ENCODE measurements at places on chromosomes 11 and 22.

DNA sequence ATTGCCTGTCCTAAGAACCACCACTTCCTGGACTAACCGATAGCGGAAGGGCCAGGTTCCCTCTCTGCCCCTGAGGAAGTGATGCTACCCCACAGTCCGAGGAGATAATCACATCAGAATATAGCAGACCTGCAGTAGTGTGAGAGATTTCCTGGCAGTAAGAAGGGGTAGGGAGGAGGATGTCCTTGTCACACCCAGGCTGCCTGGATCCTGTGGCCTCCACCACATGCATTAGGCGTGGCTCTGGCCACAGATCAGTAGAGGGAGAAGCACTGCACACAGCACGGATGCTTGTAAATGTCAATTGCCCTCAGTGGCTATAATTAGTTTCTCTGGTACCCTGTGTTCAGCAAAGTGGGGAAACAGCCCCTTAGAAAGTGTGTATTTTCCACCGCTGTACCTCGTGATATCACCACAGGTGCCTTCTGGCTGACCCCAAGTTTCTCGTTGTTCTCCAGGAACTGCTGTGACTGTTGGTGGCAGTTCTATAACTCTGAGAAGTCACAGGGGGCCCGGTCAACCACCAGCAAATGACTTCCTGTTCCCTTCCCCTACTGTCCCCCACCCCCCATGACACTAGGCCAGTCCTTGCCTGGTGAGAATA, 61.8 kb downstream of the UBASH3B start:
- DNase-seq: no peak

DNA sequence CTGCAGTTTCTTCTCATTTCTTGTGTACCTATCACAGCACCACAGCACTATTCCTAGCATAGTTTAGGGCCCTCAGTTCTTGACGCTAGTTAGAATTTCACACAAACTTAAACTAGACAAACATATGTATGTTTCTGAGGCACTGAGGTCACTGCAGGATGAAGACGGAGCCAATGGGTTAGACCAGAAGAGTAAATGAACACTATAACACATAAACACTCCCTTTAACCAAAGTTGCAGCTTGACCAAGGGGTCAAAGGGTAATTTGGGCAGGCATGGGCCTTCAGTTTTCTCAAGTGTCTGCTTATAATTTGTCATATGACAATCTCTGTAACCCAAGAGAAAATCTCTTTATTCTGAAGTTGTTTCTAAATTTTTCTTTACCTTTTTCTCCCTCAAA, 12.9 kb upstream of the HBE1 start:
- DNase-seq: no peak

GRCh38 chr11:134358165-134358855, 26.5 kb downstream of the GLB1L2 start:
- no peak for DNase-seq

- DNase-seq: no peak
Measured at GRCh38 chr11:118450451-118450850, 14.2 kb downstream of the KMT2A start.

GRCh38 chr11:76107971-76108370, 98.3 kb downstream of the WNT11 start:
- no peak for DNase-seq

DNA sequence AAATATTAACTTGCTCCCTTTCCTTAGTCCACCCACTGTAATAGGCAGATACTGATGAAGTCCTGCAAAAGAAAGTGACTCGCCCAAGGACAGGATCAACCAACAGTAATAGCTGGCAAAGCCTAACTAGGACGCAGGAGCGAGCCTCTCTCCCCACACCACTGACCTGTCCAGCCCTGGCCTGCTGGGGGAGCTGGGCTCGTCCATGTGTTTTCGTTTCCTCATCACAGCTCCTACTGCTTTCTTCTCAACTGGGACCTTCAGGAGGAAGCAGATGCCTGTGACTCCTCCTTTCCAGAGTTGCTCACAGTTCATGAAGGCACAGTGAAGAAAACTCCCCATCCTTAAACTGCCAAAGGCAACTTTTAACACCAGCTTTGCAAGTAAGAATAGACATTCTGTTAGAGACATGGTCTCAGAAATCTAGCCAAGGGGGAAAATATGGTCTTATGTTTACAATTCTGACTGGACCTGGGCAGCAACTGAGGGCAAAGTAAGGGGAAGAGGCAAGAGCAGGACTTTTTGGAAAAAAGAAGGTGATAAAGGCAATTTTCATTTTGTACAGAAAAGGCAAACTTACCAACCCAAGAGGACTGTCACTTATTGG, 11.6 kb upstream of the GPHA2 start:
- DNase-seq: peak; percentile 25

- DNase-seq: no peak
Measured at GRCh38 chr11:2102132-2102882, 36.9 kb downstream of the IGF2 start.

GRCh38 chr11:65698205-65698604, 13.8 kb upstream of the KAT5 start:
- DNase-seq: no peak

- DNase-seq: no peak
Measured at GRCh38 chr11:126476977-126477376, 121.5 kb downstream of the ST3GAL4 start.

DNA sequence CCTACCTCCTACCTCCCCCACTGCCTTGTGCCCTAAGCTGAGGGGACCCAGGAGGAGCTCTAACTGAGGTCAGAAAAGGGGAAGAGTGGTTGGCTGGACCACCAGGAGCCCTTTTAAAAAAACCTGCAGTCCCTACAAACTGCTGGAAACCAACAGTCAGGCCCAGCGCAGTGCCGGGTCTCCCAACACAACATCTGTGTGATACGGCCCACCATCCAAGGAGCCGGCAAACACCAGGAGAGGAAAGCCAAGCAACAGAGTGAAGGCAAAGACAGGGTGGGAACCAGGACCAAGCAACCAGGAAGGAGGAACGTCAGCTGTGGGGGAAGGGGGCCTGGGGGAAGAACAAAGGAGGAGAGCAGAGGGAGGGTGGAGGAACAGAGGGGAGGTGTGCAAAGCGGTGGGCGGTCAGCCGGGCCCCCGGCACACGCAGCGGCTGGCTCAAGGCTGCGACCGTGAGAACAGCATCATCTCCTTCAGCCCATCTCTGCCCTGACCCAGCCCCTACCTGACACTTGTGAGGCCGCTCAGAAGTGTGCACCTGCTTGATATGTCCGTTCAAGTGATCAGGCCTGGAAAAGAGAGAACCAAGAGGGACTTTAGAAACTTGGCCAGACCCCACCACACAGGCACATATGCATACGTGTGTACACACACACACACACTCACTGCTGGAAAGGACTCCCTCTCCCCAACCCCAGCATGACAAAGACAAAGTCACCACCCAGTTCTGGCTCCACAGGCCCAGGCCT, 3.6 kb downstream of the PATZ1 start:
- no peak for DNase-seq

GRCh38 chr11:82775736-82776346, 42.2 kb upstream of the FAM181B start:
- DNase-seq: peak; percentile 66

- DNase-seq: no peak
Measured at GRCh38 chr11:63765688-63766241, 2.8 kb downstream of the ZFTA start.

DNA sequence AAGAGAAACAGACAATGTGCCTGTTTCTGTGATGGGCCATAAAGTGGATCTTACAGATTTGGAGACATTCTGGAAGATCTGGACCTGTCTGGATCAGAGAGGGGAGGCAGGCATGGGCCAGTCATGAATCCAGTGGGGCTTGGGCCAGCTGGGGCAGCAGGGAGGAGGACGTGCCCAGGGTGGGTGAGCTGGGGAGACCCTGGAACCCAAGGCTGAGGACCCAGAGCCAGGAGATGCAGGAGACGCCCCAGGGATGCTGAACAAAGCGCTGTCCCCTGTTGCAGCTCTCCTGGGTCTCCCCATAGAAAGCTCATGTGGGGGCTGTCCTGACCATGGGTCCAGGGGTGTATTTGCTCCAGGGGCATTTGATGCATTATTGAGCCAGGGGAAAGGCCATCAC, 1.5 kb upstream of the APOBEC3A start:
- DNase-seq: no peak

GRCh38 chr11:44450295-44450932, 115.0 kb upstream of the CD82 start:
- DNase-seq: no peak

DNA sequence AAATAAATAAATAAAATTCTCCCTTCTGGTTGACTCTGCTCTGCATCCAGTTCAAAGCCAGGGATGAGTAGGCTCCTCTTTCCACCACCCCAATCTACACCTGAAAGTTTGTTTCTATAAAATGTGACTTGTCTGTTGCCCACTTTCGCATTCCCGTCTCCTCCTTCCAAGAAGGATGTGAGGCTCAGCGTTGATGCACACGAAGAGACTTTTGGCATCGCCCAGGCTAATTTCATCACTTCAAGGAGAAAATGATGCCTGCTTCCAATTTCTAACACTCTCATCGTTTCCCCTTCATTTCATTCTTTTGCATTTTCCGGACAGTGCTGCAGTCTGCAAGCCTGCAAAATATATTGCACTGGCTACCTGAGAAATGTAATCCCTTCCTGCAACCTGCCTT, 3.9 kb downstream of the MPPED1 start:
- no peak for DNase-seq

- DNase-seq: no peak
Measured at GRCh38 chr11:13861411-13861810, 101.1 kb upstream of the SPON1 start.

DNA sequence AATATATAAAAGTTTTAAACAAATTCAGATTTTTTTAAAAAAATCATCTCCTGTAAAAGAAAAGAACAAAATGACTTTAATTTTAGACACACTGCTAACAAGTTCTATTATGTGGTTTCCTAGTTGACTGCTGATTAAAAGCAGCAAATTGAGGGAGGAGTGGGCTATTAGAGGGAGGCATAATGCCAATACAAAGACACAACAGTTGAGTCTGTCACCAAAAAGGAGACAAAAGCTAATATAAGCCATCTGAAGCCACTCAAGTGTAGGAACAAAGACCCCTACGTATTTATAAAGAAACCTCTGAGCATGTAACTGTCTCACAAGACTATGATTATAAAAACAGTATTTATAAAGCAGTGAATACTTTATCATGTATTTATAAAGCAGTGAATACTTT, 28.6 kb downstream of the TMEM123 start:
- DNase-seq: no peak

- no peak for DNase-seq
Measured at GRCh38 chr11:121127809-121128208, 26.8 kb downstream of the TECTA start.

DNA sequence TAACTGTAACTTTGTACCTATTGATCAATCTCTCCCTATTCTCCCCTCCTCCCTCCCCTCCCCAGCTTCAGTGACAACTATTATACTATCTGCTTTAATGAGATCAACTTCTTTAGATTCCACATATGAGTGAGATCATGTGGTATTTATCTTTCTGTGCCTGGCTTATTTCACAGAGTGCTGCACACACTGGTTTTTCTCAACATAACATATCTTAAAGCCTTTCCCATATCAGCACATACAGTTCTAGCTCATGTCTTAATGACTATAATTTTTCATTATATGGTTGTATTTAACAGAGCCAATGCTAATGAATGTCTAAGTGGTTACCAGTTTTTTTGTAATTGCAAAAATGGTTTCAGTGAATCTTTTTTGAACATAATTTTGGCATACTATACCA, 340.3 kb upstream of the DDI1 start:
- no peak for DNase-seq

DNA sequence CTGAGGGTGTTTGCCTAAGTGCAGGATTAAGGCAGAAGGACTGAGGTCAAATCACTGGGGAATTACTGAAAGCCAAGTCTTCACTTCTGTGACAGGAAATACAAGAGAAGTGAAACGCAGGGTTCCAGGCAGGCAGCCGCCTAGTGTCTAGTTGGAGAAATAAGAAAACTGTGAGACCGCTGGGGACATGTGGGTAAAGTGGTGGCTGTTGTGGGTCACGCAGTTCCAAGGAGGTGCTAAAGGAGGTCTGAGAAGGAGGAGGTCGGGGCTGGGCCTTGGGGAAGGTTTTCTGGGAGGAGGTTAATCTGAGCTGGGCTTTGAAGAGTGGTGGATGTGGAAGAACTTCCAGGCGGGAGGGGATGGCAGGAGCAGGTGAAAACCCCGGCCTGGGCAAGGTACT, 11.2 kb downstream of the MCM5 start:
- no peak for DNase-seq

DNA sequence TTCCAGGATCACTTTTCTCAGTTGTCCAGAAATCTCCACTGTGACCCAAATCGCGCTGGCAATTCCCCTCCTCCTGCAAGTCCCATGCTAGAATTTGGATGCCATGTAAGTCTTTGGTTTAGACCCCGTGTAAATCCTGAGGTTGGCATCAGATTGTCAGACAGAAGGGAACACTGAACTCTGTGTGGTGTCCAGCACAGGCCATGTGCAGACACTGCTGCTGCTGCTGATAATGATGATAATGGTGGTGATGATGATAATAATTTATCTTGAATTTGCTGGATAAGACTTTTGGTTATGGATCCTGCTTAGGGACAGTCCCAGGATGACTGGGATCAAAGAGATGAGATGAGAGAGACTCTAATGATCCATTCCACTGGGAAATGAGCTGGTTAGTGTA, 45.0 kb downstream of the RPUSD4 start:
- DNase-seq: no peak

- peak; percentile 90 for DNase-seq
Measured at GRCh38 chr11:132064987-132065620, 694.7 kb downstream of the NTM start.

DNA sequence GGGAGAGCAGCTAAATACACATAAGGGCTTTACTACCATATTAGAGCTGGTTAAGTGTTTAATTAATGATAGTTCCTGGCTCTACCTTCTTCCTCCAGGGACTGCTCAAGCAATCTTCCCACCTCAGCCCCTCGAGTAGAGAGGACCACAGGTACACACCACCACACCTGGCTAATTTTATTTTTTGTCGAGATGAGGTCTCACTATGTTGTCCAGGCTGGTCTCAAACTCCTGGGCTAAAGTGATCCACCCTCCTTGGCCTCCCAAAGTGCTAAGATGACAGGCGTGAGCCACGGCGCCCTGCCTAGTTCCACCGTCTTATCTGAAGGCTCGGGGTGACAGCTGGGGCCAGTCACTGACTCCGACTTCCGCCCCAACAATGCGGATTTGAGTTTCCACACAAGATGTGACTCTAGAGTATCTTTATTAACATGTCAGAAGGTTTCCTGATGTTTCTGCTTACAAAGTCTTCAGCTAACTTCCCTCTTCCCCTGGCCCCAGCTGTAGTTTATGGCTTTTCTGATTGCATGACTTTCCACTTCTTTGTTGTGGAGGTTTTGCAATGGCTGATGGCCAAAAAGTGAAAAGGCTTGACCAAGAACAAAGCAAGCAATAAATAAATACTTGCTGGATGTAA, 16.8 kb downstream of the TPST2 start:
- DNase-seq: no peak

DNA sequence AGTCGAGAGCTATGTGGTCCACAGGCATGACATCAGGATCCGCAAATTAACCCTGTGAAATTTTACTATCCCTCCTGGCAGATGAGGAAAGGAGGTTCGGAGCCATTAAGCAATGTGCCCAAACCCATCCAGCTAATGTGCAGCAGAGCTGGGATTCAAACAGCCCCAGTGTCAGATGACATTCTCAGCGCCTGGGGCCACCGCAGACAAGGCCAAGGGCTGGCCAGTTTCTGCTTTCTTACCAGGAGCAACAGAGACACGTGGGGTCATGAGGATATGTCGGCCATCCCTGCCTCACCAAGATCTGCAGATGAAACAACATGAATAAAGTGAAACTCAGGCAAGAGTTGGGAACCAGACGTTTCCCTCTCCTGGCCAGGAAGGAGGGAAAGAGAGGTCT, 110.2 kb downstream of the TENM4 start:
- no peak for DNase-seq

Data from M059J (cell line).